Hepatocyte (in vitro differentiated cells): ENCODE measurements at places on chromosomes 4 and X. TPM values are rescaled to one million over a fixed set of nuclear protein-coding genes. Genes with fewer than 3 reads are reported as not detected.

The JADE3 gene
- total RNA-seq: 17.3 and 18.6 TPM in 2 replicates

The NAT8L gene
- 0.68 and 2.7 TPM in 2 replicates for total RNA-seq

The NDNF gene
- total RNA-seq: 27.5 and 30.5 TPM in 2 replicates

The TGIF2LX gene
- total RNA-seq: not detected in 2 replicates

The VAMP7 gene
- 52.6 and 55.9 TPM in 2 replicates for total RNA-seq

The MAMLD1 gene
- 2.1 and 2.2 TPM in 2 replicates for total RNA-seq

The MAGEB17 gene
- 0.20 TPM in 1 of 2 replicates, not detected in the other for total RNA-seq

The SGMS2 gene
- total RNA-seq: 68.9 and 75.7 TPM in 2 replicates

The GSX2 gene
- total RNA-seq: not detected in 2 replicates

The NAA11 gene
- not detected in 2 replicates for total RNA-seq

The SSX2B gene
- total RNA-seq: not detected in 2 replicates

The PWWP3B gene
- total RNA-seq: 32.2 and 34.9 TPM in 2 replicates

The HTRA3 gene
- total RNA-seq: 17.7 and 19.4 TPM in 2 replicates

The GABRG1 gene
- not detected in 2 replicates for total RNA-seq

The HPRT1 gene
- total RNA-seq: 6.5 and 6.8 TPM in 2 replicates

The TCEAL5 gene
- total RNA-seq: not detected in 2 replicates

The UCP1 gene
- total RNA-seq: not detected in 2 replicates

The UGT2B11 gene
- total RNA-seq: 17.1 and 19.5 TPM in 2 replicates

The SMIM31 gene
- 0.43 and 0.44 TPM in 2 replicates for total RNA-seq

The UGT2B7 gene
- 114 and 125 TPM in 2 replicates for total RNA-seq

The ZNF157 gene
- total RNA-seq: 0.08 and 0.33 TPM in 2 replicates

The IL13RA2 gene
- 0.17 TPM in 1 of 2 replicates, not detected in the other for total RNA-seq

The GPR82 gene
- total RNA-seq: 0.12 and 0.20 TPM in 2 replicates
